ENCODE measurements at places on chromosomes 1 and 21. TPM values are rescaled to one million over a fixed set of nuclear protein-coding genes. Genes with fewer than 3 reads are reported as not detected.
A peak's percentile ranks its signal among the peaks of the same experiment; 100 is the strongest.

DNA sequence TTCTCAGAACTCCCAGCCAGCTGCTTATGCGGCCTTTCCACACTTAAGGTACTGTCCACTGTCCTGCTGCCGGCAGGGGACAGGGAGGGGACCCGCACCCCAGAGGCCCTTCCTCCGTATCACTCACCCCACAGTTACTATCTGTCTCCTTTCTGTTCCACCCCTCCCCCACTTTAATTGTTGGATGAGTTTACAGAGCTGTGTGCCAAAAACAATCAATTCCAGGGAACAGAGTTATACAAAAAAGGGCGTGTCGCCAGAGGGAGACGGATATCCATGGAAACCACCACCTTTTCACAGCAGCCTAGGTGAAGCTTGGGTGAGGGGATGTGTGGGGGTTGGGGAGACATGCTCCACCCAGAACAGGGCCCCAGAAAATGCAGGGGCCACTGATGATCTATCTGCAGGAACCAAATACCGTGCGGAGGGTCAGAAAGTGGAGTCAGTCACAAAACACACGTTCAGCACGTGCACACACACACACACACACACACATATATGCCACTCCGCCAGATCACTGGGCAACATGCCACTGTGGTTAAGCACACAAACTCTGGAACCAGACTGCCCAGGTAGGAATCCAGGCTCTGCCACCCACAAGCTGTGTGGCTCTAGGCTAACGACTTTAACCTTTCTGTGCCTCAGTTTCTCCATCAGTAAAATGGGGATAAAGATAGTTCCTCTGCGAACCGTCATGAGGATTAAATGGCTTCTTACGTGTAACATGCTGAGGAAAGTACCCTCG, 30.5 kb downstream of the CASZ1 start:
- peak; percentile 89 for DNase-seq

GRCh38 chr21:28821276-28822122, 171.2 kb downstream of the LTN1 start:
- no peak for DNase-seq

GRCh38 chr1:183275322-183275721, 89.3 kb downstream of the LAMC2 start:
- DNase-seq, result no peak

DNA sequence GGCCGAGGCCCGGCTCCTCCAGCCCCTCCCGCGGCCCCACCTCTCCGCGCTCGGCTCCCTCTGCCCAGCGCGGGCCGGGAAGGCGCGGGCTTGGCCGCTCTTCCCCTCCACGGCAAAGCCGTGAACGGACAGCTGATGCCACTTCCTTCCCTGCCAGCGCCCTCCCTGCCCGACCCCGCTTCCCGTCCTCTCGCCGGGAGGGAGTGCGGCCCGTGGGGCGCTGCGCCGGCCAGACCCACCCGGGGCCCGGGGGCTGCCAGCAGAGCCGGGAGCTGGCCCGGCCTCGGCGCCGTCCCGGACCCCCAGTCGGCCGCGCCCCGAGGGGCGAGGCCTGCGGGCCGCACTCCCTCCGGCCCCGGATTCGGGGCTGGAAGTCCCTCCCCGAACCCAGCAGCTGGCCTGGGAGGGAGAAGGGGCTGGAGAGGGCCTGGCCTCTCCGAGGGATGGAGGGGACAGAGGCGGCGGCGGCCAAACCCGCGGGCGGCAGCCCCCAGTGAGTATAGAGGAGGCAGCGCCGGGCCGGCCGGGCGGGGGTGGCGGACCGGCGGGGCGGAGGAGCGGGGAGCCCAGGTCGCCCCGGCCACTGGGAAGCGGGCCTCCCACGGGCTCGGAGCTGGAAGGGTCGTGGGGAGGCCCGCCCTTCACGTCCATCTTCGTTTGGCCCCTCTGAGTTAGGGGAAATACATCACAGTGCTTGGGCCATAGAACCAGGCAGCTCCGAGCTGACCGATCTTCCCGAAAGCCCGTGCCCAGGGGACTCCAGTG, at the start of gene KIAA1614:
Gene KIAA1614 (plus strand): TSS at position 97 of the 765 bp plus-strand sequence. CDS start 347 bp downstream, at position 444.
- DNase-seq, result peak; percentile 14

GRCh38 chr1:7295946-7296345, 475.1 kb upstream of the VAMP3 start:
- no peak for DNase-seq

DNA sequence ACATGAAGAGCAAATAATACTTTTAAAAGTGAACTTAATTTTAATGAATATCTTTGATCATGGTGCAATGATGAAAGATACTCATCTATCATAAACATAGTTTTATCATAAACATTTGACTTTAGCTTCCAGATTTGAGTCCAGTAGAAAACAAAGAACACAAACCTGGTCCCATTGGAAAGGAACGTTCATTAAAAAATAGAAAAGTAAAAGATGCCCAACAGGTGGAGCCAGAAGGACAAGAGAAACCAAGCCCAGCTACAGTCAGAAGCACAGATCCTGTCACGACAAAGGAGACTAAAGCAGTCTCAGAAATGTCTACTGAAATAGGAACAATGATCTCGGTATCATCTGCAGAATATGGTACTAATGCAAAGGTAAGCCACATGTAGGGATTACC, 55.6 kb upstream of the MYOCOS start:
- no peak for DNase-seq

GRCh38 chr1:167746013-167746672, 24.4 kb downstream of the MPZL1 start:
- DNase-seq, result no peak

- DNase-seq, result no peak
Observed at GRCh38 chr1:145826030-145826429, 2.0 kb downstream of the POLR3C start.

DNA sequence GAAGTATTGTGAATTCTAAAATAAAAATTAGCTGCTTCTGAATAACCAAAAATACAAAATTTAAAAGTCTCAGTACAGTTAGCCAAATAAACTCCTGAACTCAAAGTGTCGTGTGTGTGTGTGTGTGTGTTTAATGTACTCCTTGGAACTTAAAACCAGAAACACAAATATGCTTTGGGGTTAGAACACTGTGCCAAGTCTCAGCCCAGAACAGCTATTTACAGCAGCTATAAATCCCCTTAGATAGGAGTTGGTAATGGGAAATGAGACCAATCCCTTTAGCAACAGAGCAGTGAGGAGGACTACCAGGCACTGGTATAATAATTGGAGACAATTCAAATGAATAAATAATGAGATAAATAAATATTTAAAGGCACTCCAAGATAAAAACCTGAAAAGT, 83.1 kb downstream of the PATJ start:
- DNase-seq, result no peak

DNA sequence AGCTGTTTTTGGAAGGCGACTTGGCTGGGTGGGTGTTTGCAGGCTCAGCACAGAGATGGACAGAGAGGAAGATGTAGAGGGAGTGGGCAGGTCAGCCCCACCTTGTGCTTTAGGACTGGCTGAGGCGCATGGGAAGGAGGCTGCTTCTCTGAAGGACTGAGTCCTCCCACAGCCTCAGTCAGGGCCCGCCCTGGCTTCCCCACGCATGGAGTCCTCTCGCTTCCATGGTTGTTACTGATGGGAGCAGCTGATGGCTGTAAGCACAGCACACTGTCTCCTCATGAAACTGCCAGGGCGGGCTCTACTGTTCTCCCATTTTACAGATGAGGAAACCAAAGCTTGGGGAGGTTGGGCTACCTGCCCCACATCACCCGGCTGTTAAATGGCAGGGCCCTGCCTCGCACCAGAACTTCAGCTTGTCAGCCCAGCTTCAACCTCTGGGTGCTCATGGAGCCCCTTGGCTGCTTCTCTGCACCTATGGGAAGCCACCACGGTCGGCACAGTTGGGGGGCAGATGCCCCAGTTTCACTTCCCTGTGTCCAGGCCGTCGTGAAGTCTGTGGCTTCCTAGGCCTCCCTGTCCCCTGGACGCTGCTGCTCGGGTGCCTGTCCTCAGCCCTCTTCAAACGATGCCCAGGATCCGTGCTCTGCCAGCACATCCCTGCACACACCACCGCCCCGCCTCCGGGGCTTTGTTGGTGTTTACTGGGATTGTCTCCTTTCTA, 2.4 kb downstream of the TMEM201 start:
- DNase-seq, result no peak

DNA sequence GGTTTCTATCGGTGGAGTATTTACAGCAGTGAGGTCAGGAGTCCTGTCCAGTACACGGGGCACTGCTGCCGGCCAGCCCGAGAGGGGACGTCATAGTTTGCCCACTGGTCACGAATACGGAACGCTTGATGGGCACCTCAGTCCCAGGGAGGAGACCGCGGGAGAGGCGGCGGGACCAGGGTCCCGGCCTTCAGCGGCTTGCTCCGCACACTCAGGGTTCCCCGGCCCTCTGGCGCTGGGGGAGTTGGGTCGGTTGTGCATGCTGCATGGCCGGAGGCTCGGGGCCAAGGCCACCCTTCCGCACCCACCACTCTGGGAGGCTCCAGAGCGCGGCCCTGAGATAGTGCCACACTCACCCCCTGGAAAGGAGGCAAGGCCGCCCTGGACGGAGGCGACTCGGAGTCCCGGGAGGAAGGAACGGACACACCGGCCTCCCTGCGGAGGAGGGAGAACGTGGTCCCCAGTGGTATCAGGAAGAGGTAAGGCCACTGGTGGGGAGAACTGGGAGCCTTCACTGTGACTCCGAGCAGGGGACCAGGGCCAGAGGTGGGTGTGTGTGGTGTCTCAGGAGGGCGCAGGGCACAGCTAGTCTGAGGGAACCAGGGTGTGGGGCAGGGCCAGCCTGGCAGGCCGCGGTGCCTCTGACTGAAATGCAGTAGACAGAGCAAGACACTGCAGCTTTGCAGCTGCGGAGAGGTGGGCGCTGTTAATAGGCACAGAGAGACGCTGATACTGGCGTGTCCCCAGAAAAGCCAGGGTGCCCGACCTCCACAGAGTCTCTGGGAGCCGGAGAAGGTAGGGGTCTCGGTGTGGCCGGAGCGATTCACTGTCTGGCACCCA, 28.6 kb upstream of the PRSS38 start:
- peak; percentile 61 for DNase-seq

DNA sequence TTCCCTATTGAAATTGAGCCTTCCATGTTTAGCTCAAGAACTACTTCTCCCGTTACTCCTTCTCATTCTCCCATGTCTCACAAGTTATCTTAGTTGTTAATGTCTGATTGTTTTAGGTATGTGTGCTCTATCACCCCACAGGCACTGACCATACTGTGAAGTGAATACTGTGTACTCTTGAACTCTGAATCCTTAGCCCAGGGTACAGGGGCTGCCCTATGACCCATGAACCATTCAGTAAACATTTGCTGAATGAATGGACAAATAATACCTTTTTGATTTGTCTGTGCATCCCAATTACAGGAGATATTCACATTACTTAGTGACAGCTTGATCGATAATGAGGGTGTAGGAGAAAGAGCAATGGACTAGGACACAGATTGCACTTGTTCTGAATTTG, 169.4 kb upstream of the BEND5 start:
- DNase-seq, result no peak

- no peak for DNase-seq
Observed at GRCh38 chr1:93623436-93623835, 58.2 kb downstream of the BCAR3 start.

- DNase-seq, result peak; percentile 47
Observed at GRCh38 chr1:58964428-58964827, 180.6 kb upstream of the JUN start.

DNA sequence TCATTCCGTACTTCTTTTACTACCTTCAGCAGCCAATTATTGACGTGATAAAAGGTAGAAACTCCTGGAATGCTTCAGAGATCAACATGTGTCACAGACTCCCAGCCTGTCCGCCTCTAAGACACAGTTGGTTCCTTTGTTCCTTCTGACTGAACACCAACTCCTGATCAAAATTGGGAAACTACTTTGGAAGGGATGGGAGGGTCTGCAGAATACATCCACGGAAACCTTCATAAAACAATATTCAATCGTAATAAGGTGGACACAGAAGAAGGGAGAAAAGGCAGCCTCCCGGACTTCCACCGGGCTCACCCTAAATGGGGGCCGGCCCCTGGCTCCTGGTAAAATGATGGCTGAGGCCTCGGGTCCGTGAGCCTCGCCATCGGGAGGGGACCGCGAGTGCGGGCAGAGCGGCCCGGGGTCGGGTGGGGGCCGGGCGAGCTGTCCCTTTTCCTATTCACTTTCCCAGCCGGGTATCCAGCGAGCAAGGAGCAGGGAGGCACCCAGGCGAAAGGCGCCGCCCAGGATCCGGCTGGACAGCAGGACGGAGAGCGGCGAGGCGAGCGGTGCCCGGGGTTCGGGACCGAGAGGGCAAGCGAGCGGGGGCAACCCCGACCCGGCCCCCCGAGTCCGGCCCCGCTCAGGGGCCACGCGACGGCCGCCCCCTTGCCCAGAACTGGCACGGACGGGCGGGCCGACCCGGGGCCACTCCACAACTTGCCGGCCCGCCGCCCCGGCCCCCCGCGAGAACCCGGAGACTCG, 805 bp downstream of the NRIP1 start:
- peak; percentile 75 for DNase-seq

GRCh38 chr1:47627016-47627415, 189.2 kb downstream of the FOXD2 start:
- DNase-seq, result no peak

DNA sequence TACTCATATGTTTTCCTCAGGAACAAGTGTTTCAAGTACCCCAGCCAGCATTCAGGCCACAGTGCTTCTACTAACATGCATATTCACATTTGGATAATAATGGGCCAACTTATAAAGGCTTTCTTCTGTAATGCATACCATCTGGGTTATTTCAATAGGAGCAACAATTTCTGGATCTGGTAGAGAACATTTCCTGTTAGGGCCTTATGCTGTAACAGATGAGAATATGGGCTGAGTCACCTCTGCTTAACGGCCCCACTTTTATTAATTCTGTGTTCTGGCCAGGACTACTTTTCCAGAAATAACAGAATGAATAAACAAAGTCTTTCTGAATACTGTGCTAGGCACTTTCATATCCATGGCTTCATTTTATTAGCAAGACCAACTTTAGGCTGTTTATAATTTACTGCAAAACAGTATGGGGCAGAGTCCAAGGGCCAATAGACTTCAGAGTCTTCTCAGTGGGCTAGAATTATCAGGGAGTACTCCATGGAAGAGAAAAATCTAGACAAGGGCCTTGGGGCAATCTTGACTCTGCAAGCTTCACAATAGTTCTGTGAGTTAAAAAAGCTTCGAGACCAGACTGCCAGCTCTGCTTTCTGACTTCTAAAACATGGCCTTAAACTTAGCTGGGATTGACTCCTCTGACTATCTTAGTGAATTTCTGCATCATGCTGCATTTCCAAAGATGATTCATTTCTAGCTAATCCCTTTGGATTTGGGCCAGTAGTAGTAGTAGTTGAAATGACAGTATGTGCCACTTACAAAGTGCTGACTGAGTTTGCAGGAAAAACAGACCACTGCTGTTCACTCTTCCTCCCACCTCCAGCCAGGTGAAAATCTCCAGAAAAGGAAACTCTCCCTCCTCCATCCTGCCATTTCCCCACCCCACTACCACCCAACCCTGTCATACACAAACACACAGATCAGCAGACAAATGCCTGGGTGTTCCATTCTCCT, 8.2 kb upstream of the SSX2IP start:
- DNase-seq, result no peak

The CRYAA gene
- not detected for total RNA-seq

The UBE2U gene
- not detected for total RNA-seq

The DSCAM gene
- not detected for total RNA-seq

The TMPRSS3 gene
- total RNA-seq, result 0.35 TPM

The AUNIP gene
- total RNA-seq, result 0.28 TPM

The RAP1GAP gene
- 43.0 TPM for total RNA-seq

The HOOK1 gene
- 26.9 TPM for total RNA-seq
